ENCODE measurements at places on chromosomes 11 and 22.

GRCh38 chr11:70333261-70333660, 62.8 kb downstream of the PPFIA1 start:
- DNase-seq: no peak

GRCh38 chr11:8370812-8371515, 107.3 kb upstream of the LMO1 start:
- no peak for DNase-seq

DNA sequence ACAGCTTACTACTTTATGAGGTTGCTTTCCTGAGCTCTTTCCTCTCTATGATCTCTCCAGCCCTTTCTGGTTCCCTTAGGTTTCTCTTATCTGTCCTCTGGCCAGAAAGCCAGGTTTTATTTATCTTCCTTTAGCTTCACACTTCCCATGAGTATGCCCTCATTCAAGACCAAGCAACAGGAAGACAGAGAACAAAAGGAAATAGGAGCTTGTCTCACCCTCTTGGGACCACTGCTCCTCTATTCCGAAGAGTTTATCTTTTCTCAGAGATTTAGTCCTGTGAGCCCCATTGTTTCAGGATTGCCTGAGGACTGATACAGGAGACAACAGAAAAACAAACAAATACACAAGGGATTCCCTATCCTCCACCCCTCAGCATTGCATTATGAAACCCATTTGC, 62.4 kb upstream of the CCDC179 start:
- DNase-seq: no peak

GRCh38 chr11:8095806-8096522, 15.0 kb downstream of the TUB start:
- DNase-seq: no peak

- DNase-seq: no peak
Observed at GRCh38 chr11:64722141-64723065, 594 bp downstream of the NRXN2 start.

GRCh38 chr11:74417860-74418508, 19.8 kb upstream of the PGM2L1 start:
- DNase-seq: no peak

DNA sequence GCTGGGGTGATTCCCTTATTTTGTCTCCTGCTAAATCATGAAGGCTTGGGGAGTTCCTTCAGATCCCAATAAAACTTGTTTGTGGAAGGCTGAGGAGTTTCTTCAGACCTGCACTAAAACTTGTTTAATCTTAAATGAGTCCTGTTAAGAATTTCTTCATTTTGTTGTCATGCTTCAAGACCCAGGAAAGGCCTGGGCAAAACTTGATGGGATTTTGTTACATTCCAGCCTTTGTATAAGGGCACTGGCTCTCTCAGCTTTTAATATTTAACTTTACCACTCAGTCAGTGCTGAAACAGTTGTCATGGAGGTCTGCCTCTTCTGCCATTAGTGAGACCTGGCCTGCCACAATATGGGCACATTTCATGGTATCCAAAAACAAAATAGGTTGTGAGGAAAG, 699.0 kb downstream of the ETS1 start:
- DNase-seq: no peak

DNA sequence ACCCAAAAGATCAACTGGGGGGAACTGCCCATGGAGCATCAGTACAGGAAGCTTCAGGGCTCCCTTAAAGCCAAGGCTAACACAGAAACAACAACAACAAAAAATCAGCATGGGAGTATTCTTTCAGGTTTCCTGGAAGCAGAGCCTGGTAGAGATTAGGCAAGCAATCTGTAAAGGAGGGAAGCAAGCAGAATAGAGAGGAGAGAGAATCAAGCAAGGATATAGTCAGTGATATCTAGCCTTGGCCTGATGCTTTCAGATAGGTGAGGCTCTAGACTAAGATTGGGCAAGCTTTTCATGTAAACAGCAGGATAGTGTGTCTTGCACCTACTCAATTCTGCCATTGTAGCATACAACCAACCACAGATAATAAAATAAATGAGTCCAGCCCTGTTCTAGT, 44.4 kb upstream of the FAT3 start:
- DNase-seq: no peak

DNA sequence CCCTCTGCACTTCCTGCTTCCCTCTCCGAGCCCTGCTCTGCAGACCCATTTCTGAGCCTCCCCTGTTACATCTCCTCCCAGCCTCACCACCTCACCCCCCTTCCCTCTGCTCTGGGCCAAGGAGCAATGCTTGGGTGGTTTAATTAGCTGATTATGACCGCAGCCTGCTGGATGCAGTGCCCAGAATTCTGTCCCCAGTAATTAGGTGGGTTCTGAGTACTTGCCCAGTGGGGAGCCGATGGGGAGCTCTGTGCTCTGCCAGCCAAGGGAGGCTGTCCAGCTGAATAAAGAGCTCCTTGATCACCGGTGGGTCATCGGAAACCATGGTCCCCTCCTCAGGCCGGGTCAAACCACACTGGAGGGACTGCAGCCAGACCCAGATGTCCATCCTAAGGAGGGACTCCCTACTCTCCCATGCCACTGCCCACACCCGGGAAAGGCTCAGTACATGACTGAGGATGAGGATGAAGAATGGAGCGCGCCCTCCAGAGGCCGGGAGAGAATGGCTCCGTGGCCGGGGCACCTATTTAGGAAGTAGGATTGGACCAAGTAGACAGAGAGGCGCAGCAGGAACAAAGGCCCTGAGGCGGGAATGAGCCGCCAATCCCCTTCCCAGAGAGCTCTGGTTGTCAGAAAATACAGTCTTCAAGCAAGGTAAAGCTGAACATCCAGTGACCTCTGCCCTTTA, 9.1 kb downstream of the ARRB1 start:
- no peak for DNase-seq

DNA sequence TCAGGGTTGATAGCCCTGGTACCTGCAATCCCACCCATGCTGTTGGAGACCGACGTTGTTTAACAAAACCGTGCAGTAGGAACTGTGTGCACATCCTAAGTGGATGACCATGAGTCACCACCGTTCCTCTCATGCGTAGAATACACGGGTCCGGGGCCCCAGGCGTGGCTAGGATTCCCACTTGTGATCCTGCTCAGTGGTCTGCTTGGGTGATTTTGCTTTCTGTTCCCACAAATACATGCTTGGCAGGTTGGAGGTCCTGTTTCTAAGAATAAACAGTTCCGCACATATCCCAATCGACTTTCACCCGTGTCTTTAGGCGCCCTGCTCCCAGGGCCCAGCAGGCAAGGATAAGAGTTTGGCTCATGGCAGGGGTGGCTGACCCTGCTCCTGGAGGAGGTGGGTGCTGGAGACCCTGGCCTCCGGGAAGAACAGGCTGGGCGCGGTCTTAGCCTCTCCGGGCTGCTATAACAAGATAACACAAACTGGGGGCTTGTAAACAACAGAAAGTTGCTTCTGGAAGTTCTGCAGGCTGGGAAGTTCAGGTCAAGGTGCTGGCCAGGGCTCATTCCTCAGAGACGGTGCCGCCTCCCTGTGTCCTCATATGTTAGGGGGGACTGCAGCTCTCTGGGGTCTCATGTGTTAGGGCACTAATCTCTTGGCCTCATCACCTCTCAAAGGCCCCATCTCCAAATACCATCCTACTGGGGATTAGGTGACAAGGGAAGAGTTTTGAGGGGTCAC, 1028.3 kb downstream of the BRD1 start:
- no peak for DNase-seq

DNA sequence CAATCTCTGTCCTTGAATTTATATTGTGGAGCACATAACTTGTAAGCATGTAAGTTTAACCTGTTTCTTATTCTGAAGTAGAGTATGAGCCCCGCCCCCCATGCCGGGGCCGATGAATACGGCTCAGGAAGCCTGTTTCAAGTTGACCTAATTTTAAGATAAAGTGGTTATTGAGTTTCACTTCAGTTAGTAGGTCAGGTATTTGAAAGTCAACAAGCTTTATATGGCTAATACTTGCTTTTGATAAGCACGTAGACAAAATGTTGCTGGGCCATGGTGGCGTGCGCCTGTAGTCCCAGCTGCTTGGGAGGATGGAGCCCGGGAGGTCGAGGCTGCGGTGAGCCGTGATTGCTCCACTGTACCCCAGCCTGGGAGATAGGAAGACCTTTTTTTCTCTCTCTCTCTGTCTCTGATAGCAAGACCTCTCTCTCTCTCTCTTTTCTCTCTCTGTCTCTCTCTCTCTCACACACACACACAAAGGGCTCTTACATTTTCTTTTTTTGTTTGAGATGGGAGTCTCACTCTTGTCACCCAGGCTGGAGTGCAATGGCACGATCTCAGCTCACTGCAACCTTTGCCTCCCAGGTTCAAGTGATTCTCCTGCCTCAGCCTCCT, 14.4 kb downstream of the YWHAH start:
- DNase-seq: no peak

DNA sequence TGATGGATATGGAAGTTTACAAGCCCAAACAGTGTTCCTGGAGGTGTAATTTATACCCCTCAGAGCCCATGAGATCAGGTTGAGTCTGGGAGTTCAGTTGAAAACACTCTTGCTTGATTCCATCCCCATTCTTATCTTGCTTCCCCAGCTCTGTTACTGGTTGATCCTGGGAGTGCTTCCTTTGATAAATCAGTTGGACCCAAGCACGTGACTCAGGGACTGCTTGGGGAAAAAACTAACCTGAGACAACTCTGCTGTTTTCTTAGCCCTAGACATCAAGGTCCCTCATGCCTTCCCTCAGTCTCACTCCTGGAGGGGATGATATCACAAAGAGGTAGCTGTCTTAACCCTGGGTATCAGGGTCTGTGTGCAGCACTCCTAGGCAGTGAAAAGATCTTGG, 35.0 kb upstream of the SLC1A2 start:
- DNase-seq: no peak

DNA sequence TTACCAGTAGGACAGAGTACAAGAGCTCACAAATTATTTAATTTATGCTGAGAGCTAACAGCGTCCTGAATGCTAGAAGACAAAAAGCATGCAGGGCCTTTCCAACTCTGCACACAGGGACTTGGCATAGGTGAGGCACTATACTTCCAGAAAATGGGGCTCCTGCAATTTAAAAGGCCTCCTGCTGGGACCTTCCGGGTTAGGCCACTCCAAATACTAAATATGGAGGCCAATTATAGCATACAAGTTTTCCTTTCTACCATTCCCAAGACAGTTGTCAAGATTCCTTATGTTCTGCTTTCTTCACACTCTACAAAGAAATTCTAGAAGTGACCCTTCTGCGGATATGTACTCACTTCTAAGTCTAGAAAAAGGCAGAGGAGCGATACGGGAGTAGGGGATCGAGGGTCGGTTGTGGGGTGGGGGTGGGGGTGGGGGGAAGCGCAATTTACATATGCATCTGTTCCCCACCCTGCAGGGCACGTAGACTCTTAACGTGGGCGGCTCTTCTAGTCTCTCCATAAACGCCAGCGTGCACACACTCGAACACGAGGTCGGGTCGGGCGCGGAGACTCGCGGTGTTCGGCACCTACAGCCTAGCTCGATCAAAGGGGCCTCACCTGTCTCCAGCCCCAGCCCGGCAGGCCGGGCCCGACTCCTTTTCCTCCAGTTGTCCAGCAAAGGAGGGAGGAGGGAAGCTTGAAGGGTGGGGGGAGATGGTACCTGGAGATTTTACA, 728 bp downstream of the DCUN1D5 start:
- no peak for DNase-seq

- no peak for DNase-seq
Observed at GRCh38 chr11:126136507-126136906, 73.8 kb upstream of the CDON start.

DNA sequence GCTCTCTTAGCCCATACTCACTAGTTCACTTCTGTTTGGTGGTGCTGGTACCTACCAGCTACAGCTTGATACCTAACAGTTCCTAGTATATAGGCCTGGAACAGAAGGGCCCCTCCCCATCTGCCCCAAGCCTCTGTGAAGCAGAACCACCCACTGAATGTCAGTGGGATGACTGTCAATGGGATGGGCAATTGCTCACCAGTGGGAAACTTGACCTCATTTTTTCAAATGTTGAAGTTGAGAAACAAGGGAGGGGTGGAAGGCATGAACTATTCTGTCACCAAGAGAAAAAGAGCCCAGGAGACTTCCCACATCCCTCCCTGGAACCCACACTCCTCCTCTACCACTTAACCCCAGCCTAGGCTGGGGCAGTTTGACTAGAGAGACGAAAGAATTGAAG, at the start of gene NLRP10:
NLRP10 (minus strand) TSS at position 62 of the 400 bp plus-strand sequence. CDS start 1,952 bp downstream, outside the sequence.
- no peak for DNase-seq

DNA sequence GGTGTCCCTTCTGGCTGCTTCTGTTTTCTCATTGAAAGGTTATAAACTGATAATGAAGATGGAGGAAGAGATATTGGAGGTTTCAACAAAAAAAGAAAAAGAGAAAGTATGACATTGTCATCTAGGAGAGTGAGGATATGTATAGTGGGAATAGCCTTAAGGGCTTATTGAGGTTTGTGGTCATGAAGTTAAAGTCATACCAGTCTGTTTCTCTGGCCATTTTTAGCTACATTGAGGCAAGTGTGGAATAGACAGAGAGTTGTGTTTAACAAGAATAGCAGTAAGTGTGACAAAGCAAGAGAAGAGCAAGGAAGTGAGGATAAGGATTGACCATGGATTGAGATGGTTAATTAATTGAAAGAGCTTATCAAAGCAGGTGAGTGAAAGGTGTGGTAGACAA, 110.4 kb downstream of the ELP4 start:
- no peak for DNase-seq

DNA sequence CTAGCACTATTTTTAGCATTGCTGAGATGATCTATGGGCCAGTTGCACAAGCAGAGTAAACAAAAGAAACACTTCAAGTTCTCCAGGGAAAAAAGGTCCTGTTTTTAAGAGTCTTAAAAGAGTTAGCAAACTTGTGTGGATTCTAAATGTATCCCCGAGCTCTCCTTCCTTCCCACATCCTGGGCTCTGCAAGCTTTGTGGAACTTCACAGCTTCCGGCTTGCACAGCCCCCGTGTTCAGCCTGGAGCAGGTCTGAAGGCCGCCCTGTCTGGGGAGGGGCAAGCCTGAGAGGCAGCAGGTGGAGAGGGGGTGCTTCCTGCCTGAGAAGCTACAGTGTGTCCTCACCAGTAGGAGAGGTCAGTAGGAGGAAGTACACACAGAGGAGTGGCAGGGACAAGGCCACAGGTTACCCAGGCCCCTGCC, 35.1 kb upstream of the SUSD2 start:
- DNase-seq: peak; percentile 86

All from SK-N-MC (cell line).